ENCODE measurements at places on chromosomes 6 and 20. TPM values are rescaled to one million over a fixed set of nuclear protein-coding genes. Genes with fewer than 3 reads are reported as not detected.

The POU5F1 gene
- 0.76 TPM for total RNA-seq

- DNase-seq, result peak; percentile 98
Measured at GRCh38 chr6:31729515-31729978, 448 bp upstream of the DDAH2 start.

- no peak for DNase-seq
Measured at GRCh38 chr20:1904135-1904534, 8.9 kb downstream of the SIRPA start.

DNA sequence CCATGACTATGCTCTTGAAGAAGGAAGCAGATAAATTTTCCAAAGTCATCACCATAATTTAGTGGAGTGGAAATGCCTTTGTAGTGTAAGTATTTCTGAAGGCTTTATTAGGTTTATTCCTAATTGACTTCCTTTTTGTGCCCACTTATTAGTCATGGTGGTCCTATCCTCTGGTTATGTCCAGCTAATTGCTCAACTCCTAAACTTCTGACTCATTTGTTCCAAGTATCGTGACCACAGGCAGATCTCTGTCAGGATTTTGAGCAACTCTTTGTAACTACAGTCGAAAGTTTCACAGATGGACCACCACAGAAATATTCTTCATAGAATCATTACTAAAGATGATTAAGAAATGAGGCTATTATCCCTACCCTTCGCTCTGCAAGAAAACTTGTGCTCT is 315.6 kb upstream of the PTCHD4 start:
- no peak for DNase-seq

DNA sequence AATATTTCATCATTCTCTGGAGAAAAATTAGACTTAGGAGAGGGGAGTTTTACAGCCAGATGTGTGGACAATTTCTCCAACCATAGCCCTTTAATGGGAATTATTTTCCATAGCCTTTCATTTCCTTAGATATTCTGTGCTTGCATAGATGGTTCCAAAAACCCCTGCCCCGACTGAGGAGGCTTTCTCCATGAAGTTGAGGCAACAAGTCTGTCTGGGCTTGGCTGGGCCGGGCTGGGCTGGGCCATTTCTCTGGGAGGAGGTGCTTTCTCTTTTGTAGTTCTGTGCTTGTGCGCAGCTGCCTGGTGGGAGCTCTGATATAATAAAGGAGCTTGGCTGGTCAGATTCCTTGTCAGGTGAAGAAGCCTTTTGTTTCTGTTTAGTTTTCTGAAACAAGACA is 71.4 kb downstream of the SOBP start:
- DNase-seq, result peak; percentile 69

- DNase-seq, result no peak
Measured at GRCh38 chr6:23091795-23092194, 522.4 kb downstream of the HDGFL1 start.

- no peak for DNase-seq
Measured at GRCh38 chr20:62197801-62198200, 15.0 kb downstream of the MTG2 start.

Measured in sciatic nerve (tissue), 2 donors.